ENCODE measurements at places on chromosomes 4 and X. TPM values are rescaled to one million over a fixed set of nuclear protein-coding genes. Genes with fewer than 3 reads are reported as not detected.

- no peak for DNase-seq
Observed at GRCh38 chrX:45518552-45518951, 317.9 kb upstream of the DIPK2B start.

HSFX1 gene
- total RNA-seq: not detected

GRCh38 chr4:27791640-27792039 is 931.0 kb downstream of the STIM2 start:
- no peak for DNase-seq

DNA sequence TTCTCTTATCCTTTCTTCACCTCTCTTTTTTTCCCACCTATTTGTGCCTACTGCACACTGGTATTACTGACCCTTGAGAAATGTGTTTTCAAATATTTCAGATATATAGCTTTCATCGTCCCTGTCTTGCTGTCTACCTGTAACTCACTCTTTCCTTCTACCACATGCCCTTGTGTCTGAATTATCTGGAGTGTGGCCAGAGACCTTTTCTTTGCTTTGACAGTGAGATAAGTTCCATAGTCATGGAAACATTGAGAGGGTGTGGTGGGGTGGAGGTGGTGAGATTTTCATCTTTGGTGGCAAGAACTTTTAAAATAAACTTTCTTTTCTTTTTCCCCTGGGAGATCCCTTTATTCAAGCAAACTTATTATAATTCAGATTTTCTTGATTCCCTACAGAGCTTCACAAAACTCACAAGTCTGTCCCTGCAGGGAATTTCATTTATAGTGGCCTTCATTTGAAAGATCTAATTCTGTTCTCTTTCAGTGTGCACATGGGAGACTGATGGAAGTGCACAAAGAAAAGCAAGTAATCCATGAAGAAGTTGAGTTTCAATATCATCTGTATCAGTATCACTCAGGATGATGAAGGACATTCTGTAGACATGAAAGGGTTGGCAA is 95.7 kb downstream of the SH2D1A start:
- DNase-seq: no peak

SYTL5 gene
- total RNA-seq: not detected
